ENCODE measurements at places on chromosomes 7 and 10.

GRCh38 chr7:92714767-92715166 lies 121.6 kb downstream of the CDK6 start:
- DNase-seq, result no peak

GRCh38 chr10:69863580-69863979 lies 61.9 kb downstream of the COL13A1 start:
- DNase-seq, result no peak

DNA sequence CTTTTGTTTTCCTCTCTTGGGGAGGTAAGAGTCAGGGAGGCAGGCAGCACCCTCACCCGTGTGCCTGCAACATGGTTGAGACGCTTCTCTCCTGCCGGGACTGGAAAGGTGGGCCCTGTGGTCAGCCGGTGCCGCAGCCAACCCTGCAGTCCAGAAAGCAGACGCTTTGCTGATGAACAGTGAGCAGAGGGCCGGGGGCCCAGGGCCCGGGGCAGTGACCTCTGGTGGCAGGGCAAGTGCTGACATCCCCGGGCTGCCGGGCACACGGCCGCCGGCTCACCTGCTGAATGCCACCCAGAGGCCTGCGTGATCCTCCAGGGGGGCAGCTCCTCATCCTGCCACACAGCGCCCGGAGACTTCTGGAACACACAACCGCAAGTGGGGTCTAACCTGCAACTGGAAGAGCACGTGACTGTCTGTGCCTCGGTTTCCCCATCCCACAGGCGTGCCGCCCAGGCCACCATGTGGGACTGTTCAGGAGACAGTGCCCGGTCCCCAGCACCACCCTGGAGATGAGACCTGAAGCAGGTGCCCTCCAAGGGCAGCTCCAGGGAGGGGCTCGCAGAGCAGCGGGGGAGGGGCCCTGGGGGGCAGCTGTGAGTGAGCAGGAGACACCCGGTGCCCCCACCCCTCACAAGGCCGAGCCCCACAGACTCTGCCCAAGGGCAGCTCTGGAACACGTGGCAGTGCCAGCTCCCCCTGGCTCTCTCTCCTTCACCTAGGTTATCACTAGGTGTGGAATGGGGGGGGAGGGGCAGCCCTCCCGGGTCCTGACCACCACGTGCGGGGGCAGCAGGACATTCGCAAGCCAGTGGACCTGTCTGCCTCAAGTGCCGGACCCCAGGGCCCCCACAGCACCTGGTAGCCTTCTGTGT lies 2.2 kb upstream of the ADGRA1 start:
- no peak for DNase-seq

DNA sequence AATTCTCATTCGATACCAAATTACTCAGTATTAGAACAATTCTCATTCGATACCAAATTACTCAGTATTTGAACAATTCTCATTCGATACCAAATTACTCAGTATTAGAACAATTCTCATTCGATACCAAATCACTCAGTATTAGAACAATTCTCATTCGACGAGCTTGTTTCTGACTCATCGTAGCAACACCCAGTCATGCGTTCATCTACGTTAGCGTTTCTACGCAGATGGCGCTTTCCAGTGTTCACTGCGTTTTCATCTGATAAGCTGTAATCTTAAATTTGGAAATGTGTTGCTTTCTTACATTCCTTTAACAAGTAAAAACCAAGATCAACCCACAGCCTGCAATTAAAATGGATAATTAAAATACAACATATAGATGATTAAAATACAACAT lies 276.3 kb downstream of the ZMYND11 start:
- no peak for DNase-seq

DNA sequence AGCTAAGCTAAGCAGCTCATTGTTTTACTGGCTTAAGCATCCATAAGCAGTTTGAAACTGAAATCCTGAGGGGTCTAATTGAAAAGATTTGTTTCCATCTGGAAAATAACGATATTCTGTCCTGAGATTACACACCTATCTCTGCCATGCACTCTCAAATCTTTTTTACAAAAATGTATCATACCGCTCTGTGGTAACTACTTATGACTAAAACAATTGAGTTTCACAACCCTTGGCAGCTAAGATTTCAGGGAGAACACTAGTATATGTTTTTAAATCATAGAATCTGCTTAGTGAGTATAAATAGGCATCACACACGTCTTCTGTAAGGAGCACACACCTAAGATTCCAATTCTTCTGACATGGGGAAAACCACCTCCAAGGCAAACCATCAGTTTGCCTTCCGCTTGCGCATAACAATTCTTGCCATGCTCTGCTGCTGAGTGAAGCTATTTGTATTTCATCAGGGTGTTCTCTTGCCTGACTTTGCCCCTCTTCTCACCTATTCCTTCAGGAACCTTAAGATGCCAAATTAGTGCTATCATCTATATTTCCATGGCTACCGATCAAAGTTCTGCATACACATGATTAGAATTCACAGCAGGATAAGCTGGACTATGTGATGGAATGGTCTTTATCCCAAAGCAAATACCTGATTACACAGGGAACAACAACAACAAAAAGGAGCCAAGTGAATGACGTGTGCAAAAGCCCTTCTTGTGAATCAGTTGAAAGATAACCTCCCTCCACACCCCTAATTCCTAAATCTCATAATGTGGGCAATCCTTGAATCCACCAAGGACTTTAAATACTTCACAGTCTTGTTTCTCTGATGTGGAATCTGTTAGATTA lies 40.9 kb downstream of the PRPF18 start:
- no peak for DNase-seq

DNA sequence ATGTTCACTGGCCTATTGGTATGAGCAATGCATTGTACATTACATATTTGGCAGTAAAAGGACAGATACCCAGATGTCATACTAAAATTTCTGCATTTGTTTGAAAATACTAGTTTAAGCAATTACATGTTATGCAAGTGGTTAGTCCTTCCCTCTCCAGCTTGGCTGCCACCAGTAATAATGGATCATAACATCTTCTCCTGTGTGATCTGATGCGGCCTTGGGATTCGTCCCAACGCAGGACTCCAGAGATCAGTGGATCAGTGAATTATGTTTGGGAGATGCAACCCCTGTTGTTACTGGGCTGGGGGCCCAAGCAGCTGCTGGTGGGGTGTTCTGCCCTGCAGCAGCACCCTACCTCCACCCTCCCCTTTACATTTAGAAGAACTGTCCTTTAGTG lies 11.2 kb upstream of the PDK4 start:
- DNase-seq, result no peak

DNA sequence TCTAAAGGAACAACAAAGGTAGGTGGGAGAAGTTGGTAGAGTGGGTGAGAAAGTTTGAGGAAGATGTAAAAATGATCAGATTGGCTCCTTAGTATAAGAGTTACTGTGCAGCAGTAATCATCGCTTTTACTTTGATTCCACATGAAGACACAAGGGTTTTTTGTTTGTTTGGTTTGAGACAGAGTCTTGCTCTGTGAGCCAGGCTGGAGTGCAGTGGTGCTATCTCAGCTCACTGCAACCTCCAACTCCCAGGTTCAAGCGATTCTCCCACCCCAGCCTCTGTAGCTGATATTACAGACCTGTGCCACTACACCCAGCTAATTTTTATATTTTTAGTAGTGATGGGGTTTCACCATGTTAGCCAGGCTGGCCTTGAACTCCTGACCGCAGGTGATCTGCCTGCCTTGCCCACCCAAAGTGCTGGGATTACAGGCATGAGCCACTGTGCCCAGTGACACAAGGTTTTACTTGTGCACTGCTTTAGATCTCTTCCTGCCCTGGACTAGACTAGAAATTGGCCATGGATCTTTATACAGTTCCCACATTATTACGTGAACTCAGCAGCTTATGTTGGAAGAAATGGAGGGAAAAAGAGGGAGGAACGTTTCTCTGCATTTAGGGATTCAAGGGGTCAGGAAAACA lies 10.7 kb downstream of the LUC7L2 start:
- no peak for DNase-seq

All from stimulated activated CD4-positive, alpha-beta T cell treated with anti-CD3 and anti-CD28 coated beads, Interleukin-12 subunit alpha, Interleukin-12 subunit beta, amount 100 ng/mL, for 24 hours (primary cell).